ENCODE measurements at places on chromosomes 13 and 19.

DNA sequence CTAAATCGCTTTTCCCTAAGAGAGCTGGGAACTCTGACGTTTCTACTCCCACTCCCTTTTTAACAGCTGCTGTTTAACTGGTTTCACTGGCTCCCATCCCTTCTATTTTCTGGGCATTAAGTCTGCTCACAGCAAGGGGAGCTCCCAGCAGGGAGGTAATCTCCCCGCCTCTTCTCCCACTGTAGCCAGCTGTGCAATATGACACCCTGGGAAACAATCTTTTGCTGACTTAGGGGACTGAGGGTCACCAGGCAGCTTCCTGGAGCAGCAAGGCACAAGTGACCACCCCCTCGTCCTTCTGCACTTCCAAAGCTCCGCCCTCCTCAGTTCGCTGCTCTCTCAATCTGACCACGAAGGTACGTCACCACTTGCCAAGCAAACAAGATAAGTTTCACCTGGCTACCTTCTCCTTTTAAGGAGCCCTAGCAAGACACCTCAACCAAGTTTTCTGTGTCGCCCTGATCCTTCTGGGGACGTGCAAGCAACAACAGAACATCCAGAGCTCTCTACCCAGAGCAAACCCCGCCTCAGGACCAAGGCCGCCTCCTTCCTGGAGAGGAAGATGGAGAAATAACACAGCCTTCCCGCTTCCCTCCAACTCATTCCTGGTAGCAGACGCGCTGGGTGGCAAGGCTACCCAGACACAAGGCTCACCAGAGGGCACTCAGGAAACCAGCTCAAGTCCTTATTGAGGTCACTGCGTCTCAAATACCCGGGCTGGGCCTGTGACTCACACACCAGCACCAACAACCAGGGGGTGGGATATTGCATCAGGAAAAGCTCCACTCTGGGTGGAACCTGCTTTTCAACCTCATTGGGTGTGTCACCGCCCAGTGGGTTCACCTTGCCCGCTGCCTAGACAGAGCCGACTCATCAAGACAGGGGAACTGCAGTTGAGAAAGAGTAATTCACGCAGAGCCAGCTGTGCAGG lies 92.4 kb downstream of the STK24 start:
- DNase-seq, result peak; percentile 97

GRCh38 chr19:58067240-58067912 lies 8.3 kb downstream of the ZNF135 start:
- DNase-seq, result no peak

DNA sequence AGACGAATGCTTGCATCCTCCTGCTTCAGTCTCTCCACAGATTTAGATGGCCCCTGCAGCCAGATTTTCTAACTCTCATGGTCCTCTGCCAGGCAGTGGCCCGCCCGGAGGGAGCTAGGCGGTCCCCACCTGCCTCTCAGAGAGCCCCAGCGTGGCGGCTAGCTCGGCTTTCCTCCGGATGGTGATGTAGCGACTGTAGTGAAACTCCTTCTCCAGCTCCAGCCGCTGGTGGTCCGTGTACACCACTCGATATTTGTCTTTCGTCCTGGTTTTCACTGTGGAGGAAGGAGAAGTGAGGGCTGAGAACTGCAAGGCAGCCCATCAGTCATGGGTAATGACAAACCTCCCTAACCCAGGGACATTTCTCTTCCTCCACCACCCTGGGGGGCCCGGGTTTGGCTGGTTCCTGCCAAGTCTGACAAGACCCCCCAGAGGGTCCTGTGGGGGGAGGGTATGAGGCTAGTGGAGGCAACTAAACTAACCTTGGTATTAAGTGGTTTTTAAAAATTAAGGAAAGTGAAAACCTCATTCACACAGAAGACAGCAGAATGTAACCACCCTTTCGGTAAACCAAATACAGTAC lies 4.3 kb downstream of the CDX2 start:
- DNase-seq, result no peak

- DNase-seq, result no peak
These were observed 95.7 kb downstream of the ARHGEF7 start for GRCh38 chr13:111210544-111211469.

GRCh38 chr13:32537580-32538142 lies 934 bp downstream of the N4BP2L2 start:
- DNase-seq, result no peak

DNA sequence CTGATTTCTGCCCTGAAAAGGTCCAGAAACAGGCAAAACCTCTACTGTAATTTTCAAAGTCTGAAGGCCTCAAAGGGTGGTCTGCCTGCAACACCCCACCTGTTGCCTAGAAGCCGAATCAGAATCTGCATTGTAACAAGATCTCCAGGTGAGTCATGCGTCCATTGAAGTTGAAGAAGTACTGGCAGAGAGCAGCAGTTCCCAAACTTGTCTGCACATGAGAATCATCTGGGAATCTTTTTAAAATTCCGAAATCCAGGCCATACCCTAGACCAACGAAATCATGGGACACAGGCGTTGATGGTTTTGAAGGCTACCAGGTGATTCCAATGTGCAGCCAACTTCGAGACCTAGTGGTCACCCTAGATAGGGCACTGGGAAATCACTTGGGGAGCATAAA lies 16.0 kb upstream of the CLN5 start:
- DNase-seq, result no peak

DNA sequence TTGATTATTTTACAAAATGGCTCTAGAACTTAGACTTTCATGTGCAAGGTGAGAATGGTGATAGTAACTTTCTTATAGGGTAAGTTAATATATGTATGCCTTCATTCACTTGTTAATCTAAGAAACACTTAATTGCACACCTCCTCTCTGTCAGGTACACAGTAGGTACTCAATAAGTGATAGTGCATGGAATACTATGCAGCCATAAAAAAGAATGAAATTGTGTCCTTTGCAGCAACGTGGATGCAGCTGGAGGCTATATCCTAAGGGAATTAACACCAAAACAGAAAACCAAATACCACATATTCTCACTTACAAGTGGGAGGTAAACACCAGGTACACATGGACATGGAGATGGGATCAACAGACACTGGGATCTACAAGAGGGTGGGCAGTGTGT lies 17.6 kb upstream of the VSTM2B start:
- DNase-seq, result no peak

GRCh38 chr19:37932985-37933936 lies 26.3 kb downstream of the SIPA1L3 start:
- peak; percentile 14 for DNase-seq

Data from suppressor macrophage treated with lipopolysaccharide for 4 hours (primary cell).